ENCODE measurements at places on chromosomes 6 and 20.

GRCh38 chr6:53924277-53924676, 129.5 kb downstream of the LRRC1 start:
- DNase-seq: no peak

- no peak for DNase-seq
Observed at GRCh38 chr6:159935633-159936032, 33.2 kb upstream of the IGF2R start.

DNA sequence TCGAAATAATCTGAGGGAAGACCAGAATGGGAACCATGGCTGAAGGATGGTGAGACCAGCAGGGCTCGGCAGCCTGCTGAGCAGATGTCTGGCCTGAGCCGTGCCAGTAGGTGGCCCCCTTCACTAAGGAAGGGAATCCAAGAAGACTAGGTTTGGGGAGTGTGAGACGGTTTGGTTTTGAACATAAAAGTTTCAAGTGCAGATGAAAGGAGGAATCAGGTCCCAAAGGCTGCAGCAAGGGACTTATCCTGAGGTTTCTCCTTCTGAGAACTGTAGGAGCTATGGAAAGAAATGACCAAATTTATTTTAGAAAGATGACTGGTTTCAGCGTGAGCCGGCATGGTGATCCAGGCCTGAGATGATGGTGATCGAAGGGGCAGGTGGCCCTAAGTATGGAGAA, 4.6 kb upstream of the OSER1 start:
- no peak for DNase-seq

DNA sequence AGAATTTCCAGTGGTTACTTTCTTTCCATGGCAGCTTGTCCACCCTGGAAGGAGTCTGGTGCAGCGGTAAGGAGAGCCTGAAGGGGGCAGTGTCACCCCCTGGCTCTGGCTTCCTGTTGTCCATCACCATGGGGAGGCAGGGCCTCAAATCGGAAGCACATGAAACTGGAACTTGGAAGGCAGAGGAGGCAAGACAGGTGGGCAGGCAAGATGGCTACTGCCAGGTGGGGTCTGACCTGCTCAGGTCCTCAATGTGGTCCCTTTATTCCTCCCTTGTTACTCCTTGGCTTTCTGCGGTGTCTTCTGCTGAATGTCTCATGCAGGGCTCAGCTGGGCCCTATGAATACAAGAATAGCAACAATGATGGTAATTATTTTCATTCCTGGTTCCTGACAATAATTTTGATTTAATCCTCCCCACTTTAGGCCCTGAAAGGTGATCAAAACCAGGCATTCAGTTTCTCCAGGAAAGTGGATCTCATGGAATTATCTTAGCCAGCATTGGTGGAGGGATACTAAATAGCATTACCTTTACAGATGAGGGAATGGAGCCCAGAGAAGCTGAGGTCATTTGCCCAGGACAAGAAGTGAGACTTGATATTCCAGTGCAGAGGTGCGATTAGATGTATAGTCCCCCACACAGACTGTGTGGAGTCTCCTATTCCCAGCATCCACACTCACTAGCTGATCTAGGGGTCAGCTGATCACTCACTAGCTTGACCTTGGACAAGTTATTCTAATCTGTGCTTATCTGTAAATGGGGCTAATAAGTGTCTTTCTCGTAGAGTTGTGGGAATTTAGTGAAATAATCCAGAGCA, 17.6 kb upstream of the SNAI1 start:
- no peak for DNase-seq

DNA sequence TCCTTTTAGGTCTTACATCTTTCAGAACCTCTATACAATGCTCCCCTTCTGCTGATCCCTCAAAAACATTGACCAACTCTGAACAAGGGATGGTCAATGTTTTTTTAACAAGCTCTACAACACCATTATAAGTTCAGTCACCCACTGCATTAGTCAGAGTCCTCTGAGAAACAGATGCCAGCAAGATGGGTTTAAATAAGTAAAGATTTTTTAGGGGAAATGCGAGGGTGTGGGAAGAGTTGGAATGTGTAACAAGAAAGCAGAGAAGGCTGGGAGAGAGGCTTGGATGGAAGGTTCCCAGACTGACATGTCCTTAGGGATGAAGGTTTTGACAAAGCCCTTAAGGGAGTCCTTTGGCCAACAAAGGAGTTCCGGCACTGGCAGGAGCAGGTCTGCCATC, 478.3 kb downstream of the FRK start:
- DNase-seq: no peak

DNA sequence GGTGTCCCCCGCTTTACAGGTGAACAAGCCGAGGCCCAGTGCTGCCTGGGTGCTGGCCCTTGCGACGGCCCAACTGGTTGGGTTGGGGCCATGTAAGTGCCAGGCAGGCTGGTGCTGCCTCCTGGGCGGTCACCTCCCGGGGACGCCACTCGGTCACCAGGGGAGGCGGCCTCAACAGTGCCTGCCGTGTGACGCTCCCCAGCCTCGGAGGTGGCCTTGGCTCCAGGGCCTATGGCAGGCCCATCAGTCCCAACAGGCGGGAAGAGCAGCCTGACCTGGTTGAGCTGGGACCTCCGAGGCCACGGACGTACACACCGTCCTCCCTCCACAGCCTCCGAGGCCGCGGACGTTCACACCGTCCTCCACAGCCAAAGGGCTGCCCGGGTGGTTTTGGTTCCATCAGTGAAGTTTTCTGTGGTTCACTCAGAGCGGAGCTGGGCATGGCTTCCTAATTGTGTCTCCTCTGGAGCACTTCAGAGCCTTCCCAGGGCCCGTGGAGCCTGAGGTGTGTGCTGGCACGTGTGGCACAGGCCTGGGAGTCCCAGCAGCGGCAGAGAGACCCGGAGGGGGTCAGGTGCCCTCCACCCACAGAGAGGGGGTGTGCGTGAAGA, 19.3 kb upstream of the SLCO4A1 start:
- DNase-seq: no peak

DNA sequence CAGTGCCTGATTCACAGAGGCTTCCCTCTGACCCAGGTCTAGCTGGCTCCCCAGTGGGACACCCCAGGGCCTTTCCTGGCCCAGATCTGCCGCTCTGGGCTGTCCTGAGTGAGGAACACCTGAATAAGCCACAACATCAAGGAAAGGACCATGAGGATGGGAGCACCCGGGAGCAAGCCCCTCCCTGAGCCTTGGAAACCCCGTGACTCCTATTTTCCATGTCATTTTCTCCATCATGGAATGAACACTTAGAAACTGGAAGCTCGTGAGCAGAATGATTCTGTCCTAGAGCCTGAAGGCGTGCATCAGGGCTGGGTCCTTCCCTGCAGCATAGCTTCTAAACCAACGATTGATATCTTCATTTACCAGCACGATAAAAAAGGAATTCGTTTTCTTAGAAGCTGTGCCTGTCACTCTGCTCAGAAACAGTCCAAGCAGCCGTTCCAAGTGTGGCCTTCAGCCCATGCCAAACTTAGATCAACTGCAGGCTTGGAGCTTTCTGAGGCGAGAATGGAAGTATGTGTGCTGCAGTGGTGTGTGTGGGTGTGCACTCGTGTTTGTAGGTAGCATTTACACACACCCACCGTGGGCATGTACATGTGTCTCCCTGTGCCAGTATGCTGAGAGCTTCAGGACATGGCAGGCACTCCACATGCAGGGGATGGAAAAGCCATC, 83.2 kb upstream of the FOXC1 start:
- no peak for DNase-seq

DNA sequence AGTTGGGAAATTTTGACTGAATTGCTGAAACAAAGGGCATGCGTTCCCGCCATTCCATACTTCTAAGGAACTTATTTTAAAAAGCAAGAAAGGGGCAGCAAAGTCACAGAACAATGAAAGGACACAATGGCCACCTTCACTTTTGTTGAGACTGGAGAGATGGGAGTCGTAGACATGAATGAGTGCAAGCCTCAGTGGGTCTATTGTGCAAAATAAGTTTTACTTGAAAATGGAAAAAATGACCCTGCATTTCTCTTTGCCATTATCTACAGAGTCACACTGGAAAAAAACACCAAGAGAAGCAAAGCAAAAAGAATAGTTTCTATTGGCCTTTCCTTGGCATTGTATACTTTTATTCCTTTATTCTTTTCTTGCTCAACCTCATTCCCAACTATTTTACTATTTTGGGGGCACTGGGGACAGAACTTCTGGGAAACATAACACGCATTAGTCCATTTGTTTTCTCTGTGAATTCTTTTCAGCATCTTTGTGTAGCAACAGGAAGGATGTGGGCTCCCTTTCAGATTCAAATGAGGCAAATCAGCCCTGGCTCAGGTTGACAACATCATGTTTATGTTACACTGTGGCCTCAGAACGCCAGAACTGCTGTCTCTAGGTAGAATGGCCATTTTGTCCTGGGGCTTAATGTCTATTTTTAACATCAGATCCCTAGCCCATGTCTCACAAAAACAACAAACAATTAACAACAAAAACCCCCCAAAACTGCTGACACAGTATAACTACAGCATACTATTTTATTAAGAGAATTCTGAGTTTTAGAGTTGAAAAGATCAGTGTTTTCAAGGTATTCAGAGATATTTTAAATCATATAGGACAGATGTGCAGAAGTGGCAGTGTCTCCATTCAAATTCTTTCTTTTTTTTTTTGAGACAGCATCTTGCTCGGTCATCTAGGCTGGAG, 122.2 kb downstream of the FYN start:
- DNase-seq: no peak

DNA sequence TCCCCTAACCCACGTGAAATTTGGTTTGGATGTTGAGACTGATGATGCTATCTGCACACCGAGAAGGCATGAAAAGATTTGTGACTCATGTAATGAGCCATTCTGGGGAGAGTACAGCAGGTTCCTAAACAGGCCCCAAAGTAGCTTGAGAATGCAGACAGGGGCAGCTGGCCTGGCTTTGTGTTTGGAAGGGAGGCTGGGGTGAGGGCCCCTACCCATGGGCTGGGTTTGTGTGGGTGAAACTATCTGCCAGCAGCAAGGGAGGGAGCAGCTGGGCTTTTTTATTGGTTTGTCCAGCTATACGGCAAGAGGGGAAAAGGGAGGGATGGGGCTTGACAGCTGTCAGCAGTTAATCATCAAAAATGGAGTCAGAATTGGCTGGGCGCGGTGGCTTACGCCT, 87.0 kb upstream of the RNF24 start:
- no peak for DNase-seq

- no peak for DNase-seq
Observed at GRCh38 chr6:17930321-17930993, 57.0 kb downstream of the KIF13A start.

GRCh38 chr6:139256087-139256486, 35.7 kb downstream of the TXLNB start:
- no peak for DNase-seq

DNA sequence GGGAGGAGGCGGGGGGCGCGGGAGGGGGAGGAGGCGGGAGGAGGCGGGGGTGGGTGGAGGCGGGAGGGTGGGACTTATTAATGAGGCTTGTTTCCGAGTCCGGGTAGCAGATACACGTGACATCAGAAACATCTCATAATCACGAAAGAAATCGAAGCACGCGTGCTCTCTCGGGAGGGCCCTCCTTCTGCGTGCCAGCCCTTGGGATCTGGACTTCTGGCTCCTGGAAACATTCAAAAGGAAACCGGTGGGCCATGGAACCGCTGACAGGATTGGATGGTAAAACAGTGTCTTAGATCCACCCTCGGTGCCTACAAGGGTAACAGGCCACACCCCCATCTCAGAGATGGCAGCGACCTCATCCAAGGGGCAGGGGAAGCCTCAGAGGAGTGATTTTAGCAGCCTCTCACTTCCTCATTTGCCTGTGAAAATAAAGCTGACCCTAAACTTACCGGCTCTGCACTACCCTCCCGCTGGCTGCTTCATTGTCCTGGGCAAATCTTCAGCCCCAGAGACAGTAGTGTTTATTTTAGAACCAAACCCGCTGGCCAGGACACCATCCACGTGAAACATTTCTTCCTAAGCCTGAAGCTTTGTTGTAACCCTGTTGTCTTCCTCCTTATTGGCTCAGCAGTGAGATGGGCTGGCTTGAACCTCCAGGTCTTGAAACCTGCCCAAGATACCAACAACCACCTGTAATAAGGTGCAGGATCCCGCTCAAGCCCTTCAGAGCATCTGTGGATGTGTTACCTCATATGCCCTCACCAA, 97.5 kb downstream of the PSMG4 start:
- DNase-seq: peak; percentile 29

- no peak for DNase-seq
Observed at GRCh38 chr6:136502786-136503185, 47.4 kb downstream of the MAP7 start.

GRCh38 chr6:149212206-149212605, 105.3 kb upstream of the TAB2 start:
- DNase-seq: no peak

- no peak for DNase-seq
Observed at GRCh38 chr6:3542032-3542640, 85.3 kb upstream of the SLC22A23 start.

DNA sequence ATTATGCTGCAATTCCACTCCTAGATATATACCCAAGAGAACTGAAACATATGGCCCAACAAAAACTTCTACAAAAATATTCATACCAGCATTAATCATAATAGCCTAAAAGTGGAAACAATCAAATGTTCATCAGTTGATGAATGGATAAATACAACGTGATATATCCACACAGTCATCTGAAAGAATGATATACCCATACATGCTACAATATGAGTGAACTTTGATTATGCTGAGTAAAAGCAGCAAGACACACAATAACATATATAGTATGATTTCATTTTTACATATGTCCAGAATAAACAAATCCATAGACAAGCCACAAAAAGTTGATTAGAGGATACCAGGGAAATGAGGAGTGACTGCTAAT, 30.7 kb downstream of the CDK19 start:
- no peak for DNase-seq

- no peak for DNase-seq
Observed at GRCh38 chr6:79586548-79586947, 44.6 kb upstream of the SH3BGRL2 start.

GRCh38 chr6:6596529-6597328, 8.2 kb downstream of the LY86 start:
- DNase-seq: no peak

Measured in esophagus squamous epithelium (tissue), 5 donors.